ENCODE measurements at places on chromosomes 1 and 21.

- DNase-seq = no peak
Measured at GRCh38 chr1:170239445-170239844, 93.7 kb downstream of the NTMT2 start.

DNA sequence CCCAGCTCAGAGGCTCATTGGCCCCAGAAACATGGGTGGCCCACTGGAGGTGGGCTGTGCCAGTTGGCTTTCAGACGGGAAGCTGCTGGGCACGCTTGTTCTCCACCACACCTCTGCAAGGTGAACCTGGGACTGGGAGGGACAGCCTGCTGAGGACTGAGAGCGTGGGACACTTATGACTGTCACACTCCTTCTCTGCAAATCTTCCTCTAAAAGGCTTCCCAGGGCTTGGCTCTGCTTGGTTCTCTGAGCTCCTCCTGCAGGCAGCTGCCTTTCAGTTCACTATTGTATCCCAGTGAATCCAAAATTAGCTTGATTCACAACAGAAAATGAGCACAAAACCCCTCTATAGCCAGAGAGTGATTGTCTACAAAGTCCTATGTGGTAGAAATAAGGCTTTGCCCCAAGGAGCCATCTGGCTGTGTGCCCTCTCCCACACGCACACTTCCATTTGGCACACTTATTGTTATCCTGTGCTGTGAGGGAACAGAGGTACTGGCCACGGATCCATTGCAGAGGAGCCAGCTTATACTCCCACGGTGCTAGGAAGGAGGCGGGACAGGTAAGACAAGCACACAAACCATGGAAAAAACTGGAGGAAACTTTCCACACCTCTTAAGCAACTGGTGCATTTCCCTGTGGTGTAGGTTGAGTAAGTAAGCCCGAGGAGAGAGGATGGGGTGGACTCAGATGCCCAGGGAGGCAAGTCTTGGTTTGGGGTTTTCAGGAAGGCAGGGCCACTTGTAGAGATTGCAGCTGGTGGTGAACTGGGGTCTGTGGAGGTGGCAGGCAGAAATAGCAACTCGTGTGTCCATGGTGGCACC lies 18.9 kb upstream of the BTG2 start:
- no peak for DNase-seq

GRCh38 chr1:17377325-17377953 lies 5.4 kb downstream of the PADI6 start:
- no peak for DNase-seq

GRCh38 chr1:4755301-4755845 lies 101.0 kb downstream of the AJAP1 start:
- no peak for DNase-seq

DNA sequence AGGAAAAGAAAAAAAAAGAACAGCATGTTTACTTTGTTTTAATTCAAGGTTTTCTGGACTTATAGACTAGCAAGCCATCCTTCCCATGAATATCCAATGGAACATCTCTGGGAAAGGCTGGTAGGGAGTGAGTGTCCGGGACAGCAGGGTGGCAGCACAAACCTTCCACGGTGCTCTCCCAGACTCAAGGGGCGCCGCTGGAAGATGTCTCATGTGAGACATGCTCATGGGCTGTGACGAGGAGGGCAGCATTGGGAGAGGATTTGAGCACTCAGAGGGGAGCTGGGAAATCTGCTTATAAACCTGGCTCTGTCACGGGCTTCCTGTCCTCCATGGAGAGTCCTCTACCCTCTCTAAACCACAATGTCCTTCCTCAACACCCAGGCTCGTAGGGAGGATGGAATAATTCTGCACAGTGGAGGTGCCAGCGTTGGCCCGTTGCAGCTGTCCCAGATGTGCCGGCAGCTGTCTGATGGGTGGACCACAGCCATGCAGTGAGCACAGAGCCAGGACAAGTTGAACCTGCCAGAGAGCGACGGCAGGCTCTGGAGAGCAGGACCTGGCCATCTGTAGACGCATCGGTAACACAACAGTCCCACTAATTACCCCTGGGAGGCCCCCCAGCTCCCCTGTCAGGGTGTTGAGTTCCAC lies 100.1 kb upstream of the IGSF21 start:
- no peak for DNase-seq

DNA sequence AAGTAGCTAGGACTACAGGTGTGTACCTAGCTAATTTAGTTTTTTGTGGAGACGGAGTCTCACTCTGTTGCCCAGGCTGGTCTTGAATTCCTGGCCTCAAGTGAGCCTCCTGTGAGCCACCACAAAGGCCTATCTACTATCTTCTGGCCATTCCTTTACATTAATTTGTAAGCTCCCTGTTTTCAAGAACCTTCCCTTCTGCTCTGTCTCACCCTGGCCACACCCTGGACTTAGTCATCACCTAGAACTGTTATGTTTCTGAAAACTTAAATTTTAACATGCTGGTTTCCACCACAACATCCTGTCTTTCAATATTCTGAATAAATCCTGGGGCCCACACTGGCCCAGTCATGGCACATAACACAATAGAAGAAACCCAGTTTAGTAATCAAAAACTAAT lies 4.9 kb upstream of the B4GALT3 start:
- peak; percentile 76 for DNase-seq
